ENCODE measurements at places on chromosomes 7 and 10. TPM values are rescaled to one million over a fixed set of nuclear protein-coding genes. Genes with fewer than 3 reads are reported as not detected.

Gene MYOF
- total RNA-seq: 167 TPM

DNA sequence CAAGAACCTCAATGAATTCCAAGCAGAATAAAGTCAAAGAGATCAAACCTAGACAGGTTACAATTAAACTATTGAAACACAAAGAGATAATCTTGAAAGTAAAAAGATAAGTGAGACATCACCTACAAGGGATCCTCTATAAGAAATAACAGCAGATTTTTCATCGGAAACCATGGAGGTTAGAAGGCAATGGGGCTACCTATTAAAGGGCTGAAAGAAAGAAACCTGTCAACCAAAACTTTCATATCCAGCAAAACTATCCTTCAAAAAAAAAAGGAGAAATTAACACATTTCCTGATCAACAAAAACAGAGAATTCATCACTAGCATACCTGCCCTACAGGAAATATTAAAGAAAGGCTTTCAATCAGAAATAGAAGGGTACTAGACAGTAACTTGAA lies 244.9 kb downstream of the ARHGAP12 start:
- peak; percentile 14 for DNase-seq

- no peak for DNase-seq
Measured at GRCh38 chr7:886626-887487, 10.5 kb downstream of the GET4 start.

DNA sequence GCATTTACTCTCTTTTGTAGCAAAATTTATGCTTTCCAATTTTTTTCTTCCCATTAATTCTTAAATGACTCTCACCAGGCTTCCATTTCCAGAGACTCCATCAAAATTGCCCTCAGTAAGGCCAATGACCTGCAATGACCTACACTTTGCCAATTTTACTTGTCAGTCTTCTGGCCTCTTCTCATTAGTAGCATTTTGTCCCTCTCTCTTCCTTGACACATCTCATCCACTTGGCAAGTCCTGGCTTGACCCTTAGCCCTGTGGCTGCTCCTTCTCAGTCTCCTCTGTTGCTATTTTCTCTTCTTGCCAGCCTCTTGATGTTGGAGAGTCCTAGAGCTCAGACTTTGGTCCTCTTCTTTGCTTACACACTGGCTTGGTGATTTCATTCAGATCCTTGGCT lies 166.1 kb upstream of the MTPN start:
- DNase-seq: no peak

- DNase-seq: no peak
Measured at GRCh38 chr7:93044147-93044810, 73.5 kb downstream of the SAMD9 start.

DNA sequence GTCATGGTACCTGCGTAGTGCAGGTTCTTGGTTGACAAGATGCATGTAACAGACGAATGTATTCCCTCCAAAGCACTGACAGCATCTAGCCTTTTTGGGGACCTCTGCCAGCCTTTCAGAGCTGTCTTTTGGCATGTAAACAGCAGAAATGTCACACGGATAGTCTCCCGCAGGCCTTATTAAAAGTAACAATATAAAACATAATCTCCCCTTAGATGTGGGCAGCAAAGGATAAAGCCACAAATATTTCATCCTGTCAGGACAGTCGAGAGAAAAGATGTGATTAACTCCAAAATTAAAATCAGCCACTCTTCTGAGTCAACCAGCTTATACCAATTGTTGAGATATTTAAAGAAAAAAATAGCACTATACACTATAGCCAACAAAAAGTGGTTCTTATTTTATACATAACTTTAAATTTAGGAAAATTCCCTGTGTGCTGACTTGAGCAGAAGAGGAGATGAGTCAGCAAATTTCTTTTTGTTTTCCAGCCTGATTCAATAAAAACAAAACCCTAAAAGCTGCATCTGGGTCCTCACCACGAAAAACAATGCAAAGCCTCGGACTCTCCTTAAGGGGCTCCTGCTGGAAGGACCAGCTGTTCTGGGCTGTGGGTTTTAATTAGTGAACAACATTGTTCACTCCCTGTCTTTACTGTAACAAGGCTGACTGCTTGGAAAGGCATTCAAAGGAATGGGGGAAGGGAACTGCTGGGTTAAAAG lies 240.2 kb downstream of the ADAM12 start:
- peak; percentile 9 for DNase-seq

Measured in MCF 10A (cell line).